ENCODE measurements at places on chromosomes 3 and 15. TPM values are rescaled to one million over a fixed set of nuclear protein-coding genes. Genes with fewer than 3 reads are reported as not detected.

- H3K4me1 ChIP-seq: no peaks in the 10 kb centered on the region
- no peak for DNase-seq
- H3K27ac ChIP-seq: no peak overlapping the region
- no peaks in the 10 kb centered on the region for H3K27me3 ChIP-seq
- no peak overlapping the region for H3K4me3 ChIP-seq
These were observed 32.0 kb downstream of the NLGN1 start for GRCh38 chr3:173429527-173429926.

DNA sequence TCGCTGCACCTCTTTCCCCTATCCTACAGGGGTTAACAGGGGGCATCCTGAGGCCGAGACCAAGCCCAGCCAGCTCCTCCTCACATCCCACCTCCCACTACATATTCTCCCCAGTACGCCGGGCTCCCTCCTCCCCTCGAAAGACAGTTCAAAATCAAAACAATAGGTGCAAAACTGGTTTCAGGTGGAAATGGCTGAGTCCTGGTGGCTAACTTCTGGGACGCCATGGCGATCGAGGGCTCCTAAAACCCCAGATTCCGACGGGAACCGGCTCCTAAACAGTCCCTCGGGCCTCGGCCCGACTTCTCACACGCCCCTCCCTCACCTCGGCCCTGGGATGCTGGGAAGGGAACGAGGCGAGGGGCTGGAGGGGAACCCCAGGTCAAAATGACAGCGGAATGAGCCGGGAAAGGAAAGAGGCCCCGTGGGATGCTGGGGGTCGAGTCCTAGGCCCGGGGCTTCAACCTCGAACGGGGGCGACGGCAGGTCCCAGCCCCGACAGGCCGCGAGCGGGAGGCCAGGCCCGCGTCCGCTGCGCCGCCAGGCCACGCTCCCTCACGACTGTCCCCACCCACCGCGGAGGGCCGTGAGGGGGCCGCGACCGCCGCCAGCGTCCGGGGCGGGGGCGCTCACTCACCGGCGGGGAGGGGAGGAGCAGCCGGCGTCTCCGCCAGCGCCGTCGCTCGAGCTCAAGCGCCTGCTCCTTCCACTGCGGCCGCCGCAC is 492 bp downstream of the TMCC1 start:
- H3K4me3 ChIP-seq: peak overlapping the region; percentile 72
- H3K4me1 ChIP-seq: peaks cover 37% of the 10 kb centered on the region
- H3K27ac ChIP-seq: peak overlapping the region; percentile 92
- no peaks in the 10 kb centered on the region for H3K36me3 ChIP-seq

DNA sequence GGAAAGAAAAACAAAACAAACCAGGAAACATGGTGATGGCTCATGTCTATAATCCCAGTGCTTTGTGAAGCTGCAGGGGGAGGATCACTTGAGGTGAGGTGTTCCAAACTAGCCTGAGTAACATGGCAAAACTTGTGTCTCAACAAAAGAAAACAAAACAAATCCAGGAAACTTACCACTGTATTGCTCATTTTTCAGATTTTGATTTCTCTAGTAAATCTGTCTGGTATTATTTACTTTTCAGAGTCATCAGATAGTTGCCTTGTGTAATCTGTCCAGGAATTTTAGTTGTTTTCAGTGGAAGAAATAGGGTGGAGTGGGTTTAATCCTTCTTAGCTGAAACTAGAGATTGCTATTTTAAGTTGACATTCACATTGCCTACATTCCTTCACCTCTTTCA is 91.8 kb upstream of the ALCAM start:
- DNase-seq: no peak
- no peak overlapping the region for H3K4me3 ChIP-seq
- no peak overlapping the region for H3K27ac ChIP-seq
- no peaks in the 10 kb centered on the region for H3K36me3 ChIP-seq

DNA sequence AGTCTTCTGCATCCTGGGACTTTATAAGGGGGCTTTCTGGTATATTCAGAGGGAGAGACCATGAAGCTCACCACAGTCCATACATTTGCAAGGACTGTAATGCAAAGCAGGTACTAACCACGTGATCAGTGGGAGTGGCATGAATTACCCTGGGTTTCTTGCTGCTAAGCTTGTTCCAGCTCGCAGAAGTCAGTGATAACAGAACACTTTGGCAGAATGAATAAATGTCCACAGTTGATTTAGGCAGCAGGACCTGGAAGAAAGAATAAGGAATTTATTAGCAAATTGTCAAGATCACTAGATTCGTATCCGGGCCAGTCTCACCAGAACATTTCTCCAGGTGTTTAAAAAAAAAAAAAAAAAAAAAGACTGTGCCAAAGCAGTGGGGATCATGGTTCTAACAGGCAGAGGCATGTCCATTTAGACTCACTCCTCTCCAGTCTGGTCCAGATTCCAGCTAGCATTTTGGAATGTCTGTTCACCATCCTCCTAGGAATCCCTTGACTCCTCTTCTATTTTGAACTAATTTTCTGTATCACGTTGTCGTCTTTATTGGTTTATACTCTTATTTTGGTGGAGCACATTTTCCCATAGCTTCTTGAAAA is 24.5 kb downstream of the HHLA2 start:
- no peak overlapping the region for H3K4me3 ChIP-seq
- H3K36me3 ChIP-seq: no peaks in the 10 kb centered on the region
- no peak for DNase-seq
- H3K27me3 ChIP-seq: no peaks in the 10 kb centered on the region
- peaks cover 26% of the 10 kb centered on the region for H3K4me1 ChIP-seq
- H3K27ac ChIP-seq: no peak overlapping the region

- no peak overlapping the region for H3K4me3 ChIP-seq
- H3K36me3 ChIP-seq: no peaks in the 10 kb centered on the region
- H3K27ac ChIP-seq: peak overlapping the region; percentile 78
- H3K27me3 ChIP-seq: no peaks in the 10 kb centered on the region
These were observed 400.2 kb upstream of the TBL1XR1 start for GRCh38 chr3:177597311-177598096.

- no peak overlapping the region for H3K27ac ChIP-seq
- H3K36me3 ChIP-seq: no peaks in the 10 kb centered on the region
- DNase-seq: no peak
- H3K27me3 ChIP-seq: no peaks in the 10 kb centered on the region
- H3K4me3 ChIP-seq: no peak overlapping the region
These were observed 49.0 kb downstream of the CD200 start for GRCh38 chr3:112381673-112382542.

DNA sequence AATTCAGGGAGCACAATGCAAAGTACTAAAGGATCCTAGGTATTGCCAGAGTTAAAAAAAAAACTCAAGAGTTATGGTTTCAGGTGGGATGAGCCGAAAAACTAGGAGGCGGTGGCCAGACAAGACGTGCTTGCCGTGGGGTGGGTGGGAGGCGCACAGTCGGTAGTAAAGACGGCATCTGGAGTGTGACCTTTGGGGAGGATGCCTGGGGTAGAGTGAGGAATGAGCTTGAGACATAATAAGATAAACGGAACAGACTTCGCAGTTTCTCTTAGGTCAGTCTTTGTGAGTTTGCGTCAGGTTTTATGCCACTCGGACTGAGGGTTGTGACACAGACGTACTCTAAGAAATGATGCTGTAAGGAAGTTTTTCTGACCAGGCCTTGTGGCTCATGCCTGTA is 139.6 kb downstream of the LRRK1 start:
- no peak overlapping the region for H3K4me3 ChIP-seq
- peaks cover 6% of the 10 kb centered on the region for H3K4me1 ChIP-seq
- no peaks in the 10 kb centered on the region for H3K27me3 ChIP-seq
- no peak overlapping the region for H3K27ac ChIP-seq
- no peaks in the 10 kb centered on the region for H3K36me3 ChIP-seq

DNA sequence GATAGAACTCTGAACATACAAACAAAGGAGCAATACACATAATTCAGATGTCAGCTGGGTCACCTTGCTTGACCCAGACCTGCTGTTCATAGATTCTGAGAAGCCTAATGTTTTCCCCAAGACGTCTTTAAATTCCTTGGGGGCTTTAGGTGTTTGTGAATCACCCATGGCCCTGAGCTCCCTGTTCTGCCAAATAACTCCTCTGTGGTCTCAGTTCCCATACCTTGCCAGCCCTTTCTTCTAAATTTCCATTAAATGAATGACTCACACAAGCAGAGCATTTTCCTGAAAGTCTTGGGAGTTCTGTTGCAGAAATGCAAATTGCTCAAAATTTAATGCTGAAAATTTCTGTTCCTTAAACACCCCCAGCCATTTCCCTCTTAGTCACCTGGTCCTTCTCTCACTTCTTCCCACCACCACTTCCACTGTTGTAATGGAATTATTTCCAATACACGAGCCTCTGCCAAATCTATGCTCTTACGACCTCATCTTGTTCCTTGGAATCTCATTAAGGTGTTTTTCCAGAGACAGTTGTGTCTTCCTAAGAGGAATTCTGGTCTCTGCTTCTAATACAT is 33.4 kb upstream of the PSMD6 start:
- no peaks in the 10 kb centered on the region for H3K4me1 ChIP-seq
- H3K36me3 ChIP-seq: no peaks in the 10 kb centered on the region
- DNase-seq: no peak
- no peak overlapping the region for H3K27ac ChIP-seq
- no peak overlapping the region for H3K4me3 ChIP-seq

GRCh38 chr15:65331811-65332210 is 27.3 kb downstream of the RNU5B-1 start:
- H3K27me3 ChIP-seq: no peaks in the 10 kb centered on the region
- H3K36me3 ChIP-seq: no peaks in the 10 kb centered on the region
- no peak overlapping the region for H3K4me3 ChIP-seq
- H3K27ac ChIP-seq: no peak overlapping the region
- DNase-seq: no peak
- no peaks in the 10 kb centered on the region for H3K4me1 ChIP-seq

- DNase-seq: no peak
- no peaks in the 10 kb centered on the region for H3K27me3 ChIP-seq
- peaks cover 21% of the 10 kb centered on the region for H3K4me1 ChIP-seq
- H3K36me3 ChIP-seq: no peaks in the 10 kb centered on the region
- H3K4me3 ChIP-seq: no peak overlapping the region
These were observed 6.2 kb downstream of the RPL22L1 start for GRCh38 chr3:170863816-170864215.

DNA sequence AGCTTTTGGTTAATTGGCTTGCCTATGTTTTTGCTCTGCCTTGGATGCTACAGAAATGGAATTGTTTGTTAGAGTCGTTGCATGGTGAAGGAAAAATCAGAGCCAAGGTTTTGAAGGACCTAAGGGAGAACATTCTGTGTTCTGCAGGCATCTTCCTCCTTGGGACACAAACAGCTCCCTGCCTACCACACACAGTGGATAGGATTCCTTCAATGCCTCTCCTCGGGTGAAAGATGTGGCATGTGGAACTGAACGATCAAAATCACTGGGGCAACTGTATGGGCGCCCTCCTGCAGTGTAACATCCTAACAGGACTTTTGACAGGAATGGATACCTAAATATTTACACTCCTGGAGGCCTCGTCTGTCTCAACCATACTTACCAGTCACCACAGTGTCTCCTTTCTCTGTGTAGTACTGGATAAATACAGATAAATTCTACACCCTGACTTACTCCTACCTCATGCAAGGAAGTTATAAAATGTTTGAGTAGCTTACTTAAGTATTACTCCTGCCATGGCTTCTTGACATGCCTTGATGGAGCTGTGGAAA is 100.6 kb downstream of the LPP start:
- H3K4me1 ChIP-seq: peaks cover 30% of the 10 kb centered on the region
- H3K27me3 ChIP-seq: no peaks in the 10 kb centered on the region
- H3K4me3 ChIP-seq: no peak overlapping the region
- DNase-seq: no peak
- no peaks in the 10 kb centered on the region for H3K36me3 ChIP-seq
- peak overlapping the region; percentile 85 for H3K27ac ChIP-seq

GRCh38 chr3:123119802-123120201 is 53.0 kb downstream of the PDIA5 start:
- no peaks in the 10 kb centered on the region for H3K4me1 ChIP-seq
- no peaks in the 10 kb centered on the region for H3K27me3 ChIP-seq
- H3K27ac ChIP-seq: peak overlapping the region; percentile 3
- DNase-seq: no peak
- no peak overlapping the region for H3K4me3 ChIP-seq
- H3K36me3 ChIP-seq: no peaks in the 10 kb centered on the region

- no peak overlapping the region for H3K4me3 ChIP-seq
- peaks cover 5% of the 10 kb centered on the region for H3K27me3 ChIP-seq
- H3K4me1 ChIP-seq: no peaks in the 10 kb centered on the region
- DNase-seq: peak; percentile 66
- H3K27ac ChIP-seq: no peak overlapping the region
These were observed 55.3 kb downstream of the CCDC33 start for GRCh38 chr15:74291101-74292071.

GRCh38 chr3:25849641-25850385 is 59.9 kb downstream of the OXSM start:
- H3K27me3 ChIP-seq: no peaks in the 10 kb centered on the region
- no peak for DNase-seq
- H3K27ac ChIP-seq: no peak overlapping the region
- H3K4me3 ChIP-seq: no peak overlapping the region

DNA sequence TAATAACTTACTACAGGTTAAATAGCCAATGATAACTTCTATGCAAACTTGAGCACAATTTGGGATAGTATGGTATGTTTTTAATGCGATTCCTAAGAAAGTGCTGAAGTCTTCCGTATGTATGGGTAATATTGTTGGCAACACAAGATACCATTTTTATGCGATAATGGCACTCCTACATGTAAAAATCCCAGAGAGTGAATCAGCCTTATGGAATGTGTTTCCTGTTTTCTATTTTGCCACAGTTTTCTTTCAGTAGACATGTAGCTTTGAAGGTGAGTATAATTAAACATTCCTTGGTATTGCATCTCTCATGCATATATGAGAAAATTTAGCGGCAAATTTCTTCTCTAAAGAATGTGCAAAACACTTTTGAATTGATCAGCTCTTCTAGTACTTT is 396.8 kb upstream of the AZI2 start:
- no peak for DNase-seq
- H3K4me1 ChIP-seq: peaks cover under 1% of the 10 kb centered on the region
- no peaks in the 10 kb centered on the region for H3K36me3 ChIP-seq
- no peak overlapping the region for H3K4me3 ChIP-seq
- H3K27me3 ChIP-seq: no peaks in the 10 kb centered on the region

GRCh38 chr3:77772459-77772858 is 732.6 kb downstream of the ROBO2 start:
- H3K36me3 ChIP-seq: no peaks in the 10 kb centered on the region
- no peaks in the 10 kb centered on the region for H3K4me1 ChIP-seq
- no peaks in the 10 kb centered on the region for H3K27me3 ChIP-seq
- no peak overlapping the region for H3K27ac ChIP-seq
- H3K4me3 ChIP-seq: no peak overlapping the region

DNA sequence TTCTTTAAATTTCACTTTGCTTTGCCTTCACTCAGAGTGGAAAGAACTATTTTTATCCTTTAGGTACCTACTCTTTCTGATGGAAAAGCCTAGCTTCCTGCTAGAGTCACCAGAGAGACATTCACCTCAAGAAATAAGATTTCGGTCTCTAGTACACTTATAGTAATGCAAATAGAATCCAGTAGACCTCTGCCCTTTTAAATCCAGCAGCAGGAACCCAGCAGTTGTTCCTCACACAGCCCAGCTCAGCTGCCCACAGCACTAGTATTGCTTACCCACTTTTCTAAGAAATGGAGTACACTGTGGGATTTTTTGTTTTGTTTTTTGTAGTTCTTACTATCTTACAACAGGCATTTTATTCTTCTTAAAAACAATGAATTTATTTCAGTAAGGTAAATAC is 497.0 kb upstream of the CCDC54 start:
- H3K4me1 ChIP-seq: no peaks in the 10 kb centered on the region
- no peaks in the 10 kb centered on the region for H3K27me3 ChIP-seq
- H3K36me3 ChIP-seq: no peaks in the 10 kb centered on the region
- no peak overlapping the region for H3K4me3 ChIP-seq

Gene ZBTB20
- total RNA-seq: 47.1 TPM

Gene CATSPER2
- 4.9 TPM for total RNA-seq

Gene DNAJA4
- total RNA-seq: 69.9 TPM

Gene ISL2
- not detected for total RNA-seq

Gene RPUSD3
- 78.0 TPM for total RNA-seq

Gene HCLS1
- total RNA-seq: 5.0 TPM

Gene AGBL1
- not detected for total RNA-seq

Gene KLHL40
- total RNA-seq: not detected

Gene HIGD2B
- total RNA-seq: not detected

Gene SCG5
- total RNA-seq: not detected

Gene ASB14
- total RNA-seq: not detected
